Kidney epithelial cell (primary cell): ENCODE measurements at places on chromosomes 12 and 14. TPM values are rescaled to one million over a fixed set of nuclear protein-coding genes. Genes with fewer than 3 reads are reported as not detected.

GRCh38 chr14:93056840-93057585 is 58.7 kb downstream of the ITPK1 start:
- no peak for DNase-seq

DNA sequence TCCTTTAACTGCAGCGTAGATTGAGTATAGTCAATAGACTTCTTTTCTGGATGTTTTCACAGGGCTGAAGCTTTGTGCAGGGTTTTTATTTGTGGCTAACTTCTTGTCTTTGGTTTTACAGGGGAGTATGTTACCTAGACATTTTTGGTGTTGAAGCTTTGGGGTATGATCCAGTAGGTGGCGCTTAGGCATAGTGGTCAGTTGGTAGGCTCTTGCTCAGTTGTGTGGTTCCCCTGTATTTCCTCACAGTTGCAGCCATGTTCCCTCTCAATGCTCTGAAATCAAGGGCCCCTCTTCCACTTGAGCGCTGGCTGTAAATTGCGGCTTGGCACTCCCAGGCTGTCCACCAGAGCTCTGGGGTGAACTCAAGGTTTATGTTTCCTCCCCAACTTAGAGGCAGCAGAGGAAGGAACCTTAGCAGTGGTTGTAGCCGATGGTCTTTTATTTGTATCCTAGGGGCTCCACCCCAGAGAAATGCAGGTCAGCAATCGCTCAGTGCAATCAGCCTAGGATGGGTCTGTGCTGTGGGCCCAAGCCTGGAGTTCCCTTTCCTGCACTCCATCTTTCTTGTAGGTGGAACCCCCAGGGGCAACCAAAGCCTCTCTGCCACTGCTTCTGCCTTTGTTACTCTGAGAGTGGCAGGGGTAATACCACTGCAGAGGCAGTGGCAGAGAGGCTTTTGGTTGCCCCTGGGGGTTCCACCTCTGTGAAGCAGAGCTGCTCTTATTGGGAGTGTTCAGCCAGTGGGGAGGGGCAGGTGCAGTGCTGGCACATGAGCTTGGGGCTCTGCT is 55.1 kb downstream of the CMAS start:
- peak; percentile 9 for DNase-seq

DNA sequence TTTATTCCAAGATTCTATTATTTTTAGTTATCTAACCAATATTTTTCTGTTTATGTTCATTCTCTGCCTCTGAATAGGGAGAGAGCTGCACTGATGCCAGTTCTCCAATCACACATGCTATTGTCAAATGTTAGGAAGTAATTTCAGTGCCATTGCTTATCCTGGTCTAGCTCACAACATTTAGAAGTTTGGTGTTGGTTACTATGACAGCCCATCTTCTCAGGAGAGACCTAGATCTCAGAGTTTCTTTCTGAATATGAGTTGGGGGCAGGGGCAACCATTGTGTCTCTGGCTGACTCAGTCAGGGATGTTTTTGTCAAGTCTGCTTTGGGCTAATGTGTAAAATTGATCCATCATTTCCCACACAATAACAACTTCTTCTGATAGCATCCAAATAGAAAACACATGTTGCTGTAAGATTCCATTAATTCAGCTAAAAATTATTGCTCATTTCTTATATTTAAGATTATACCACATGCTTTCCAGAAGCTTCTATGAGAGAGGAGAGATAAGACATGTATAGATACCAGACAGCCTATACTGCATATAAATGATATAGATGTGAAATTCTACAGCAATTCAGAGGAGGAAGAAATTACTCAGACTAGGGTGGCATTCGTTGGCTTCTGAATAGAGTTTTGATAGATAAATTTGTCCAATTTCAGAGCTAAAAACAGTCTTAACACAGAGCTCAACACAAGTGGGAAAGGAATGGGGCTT is 64.8 kb downstream of the DACT1 start:
- no peak for DNase-seq

- DNase-seq: no peak
Measured at GRCh38 chr14:27184427-27184826, 586.6 kb upstream of the NOVA1 start.

GRCh38 chr14:85063747-85064146 is 466.2 kb upstream of the FLRT2 start:
- no peak for DNase-seq

- DNase-seq: no peak
Measured at GRCh38 chr12:46452776-46453175, 80.2 kb upstream of the SLC38A2 start.

DNA sequence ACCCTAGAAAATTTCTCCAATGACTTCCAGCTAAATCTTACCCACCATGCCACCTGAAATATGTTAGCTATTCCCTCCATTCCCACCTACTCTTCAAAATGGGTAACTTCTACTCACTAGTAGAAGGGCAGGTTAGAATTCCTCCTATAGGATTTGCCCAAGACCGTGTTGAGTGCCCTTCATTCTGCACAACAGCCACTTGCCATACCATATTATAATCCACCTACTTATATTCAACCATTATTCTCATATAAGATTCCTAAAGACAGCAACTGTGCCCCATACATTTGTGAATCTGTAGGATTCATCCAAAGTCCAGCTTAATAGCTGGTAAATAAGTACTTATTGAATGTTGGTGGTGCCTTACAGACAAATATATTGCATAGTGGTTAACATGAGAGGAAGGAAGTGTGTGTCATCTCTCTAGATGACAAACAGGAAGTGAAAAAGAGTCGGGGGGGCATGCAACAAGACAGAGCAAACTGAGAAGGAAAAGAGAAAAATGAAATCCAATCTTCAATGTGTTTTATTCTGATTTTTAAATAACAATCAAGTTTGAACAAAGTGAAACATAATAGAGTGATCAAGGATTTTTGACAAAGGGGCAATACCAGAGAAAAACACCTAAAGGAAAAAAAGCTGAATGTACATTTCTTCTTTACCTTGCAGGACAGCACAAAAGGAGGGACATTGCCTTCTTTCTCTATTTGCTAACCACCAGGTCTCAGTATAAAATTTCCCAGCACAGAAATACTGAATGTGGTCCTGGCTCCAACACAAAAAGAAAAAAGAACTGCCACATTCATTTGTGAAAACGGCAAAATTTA is 389.3 kb upstream of the USP15 start:
- no peak for DNase-seq

DNA sequence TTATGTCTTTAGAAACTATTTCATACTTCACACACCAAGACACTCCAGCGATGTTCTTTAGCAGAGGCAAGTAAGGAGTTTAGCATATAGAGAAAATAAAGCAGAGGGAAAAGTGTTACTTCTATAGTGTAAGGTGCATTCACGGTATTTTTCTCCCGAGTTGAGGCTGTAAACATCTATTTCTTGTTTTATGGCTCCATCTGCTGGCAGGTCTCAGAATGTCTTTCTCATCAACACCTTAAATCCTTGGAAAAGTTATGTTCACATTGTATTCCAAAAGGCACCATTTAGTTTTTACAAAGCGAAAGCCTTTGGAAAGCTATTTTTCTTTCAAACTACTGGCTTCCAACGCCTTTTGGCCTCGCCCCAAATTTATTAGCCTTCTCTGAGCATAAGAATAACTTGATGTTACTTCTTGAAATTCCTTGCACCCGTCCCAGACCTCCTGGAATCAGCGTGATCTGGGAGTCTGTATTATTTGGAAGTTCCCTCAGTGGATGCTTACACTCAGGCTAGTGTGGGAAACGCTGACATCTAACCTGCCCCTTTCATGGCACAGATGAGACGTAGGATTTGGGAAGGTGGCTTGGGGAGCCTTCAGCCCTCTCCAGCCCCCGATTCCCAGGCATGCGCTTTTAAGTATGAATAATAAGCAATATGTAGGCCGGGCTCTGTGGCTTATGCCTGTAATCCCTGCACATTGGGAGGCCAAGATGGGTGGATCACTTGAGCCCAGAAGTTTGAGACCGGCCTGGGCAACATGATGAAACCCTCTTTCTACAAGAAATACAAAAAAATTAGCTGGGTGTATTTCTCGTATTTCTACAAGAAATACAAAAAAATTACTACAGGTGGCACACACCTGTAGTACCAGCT is 1.9 kb upstream of the PIWIL1 start:
- DNase-seq: no peak

- no peak for DNase-seq
Measured at GRCh38 chr14:95395098-95395737, 75.5 kb upstream of the CLMN start.

DNA sequence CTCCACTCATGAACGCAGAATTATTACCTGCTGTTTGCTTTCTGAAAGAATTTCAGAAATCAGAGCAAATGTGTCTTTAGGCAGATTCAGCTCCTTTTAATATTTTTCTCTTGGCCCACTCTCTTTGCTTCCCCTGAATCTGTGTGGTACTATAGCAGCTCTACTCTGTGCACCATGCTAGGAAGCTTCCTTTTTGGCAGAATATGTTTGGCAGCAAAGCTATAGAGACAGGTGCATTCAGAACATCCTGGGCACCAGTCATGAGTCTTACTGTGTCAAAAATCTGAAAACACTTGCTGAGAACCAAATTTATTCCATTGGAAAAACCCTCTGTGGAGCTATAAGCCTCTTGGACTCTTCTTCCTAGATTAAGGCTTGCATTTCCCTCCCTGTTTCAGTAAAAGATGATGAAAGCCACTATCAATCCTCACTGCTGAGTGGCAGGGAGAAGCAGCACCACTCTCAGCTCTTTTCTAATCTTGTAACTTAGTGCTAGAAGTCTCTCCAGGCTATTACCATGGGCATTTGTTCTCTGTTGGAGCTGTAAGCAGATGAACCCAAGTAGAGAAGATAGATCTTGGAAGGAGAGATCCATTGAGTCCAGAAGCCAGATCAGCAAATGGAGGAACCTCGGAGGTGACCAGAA is 18.2 kb downstream of the CIPC start:
- no peak for DNase-seq

- DNase-seq: no peak
Measured at GRCh38 chr12:15752785-15753184, 36.4 kb downstream of the EPS8 start.

Gene STAT6
- 66.4 and 67.8 TPM in 2 replicates for total RNA-seq

Gene PRB2
- total RNA-seq: not detected in 2 replicates

Gene SERPINA5
- total RNA-seq: 1.9 and 2.1 TPM in 2 replicates
